ENCODE measurements at places on chromosomes 12 and 14. TPM values are rescaled to one million over a fixed set of nuclear protein-coding genes. Genes with fewer than 3 reads are reported as not detected.

The EML5 gene
- 12.3 TPM for total RNA-seq

The FOXG1 gene
- total RNA-seq = not detected

- DNase-seq = no peak
Observed at GRCh38 chr12:46832130-46832704, 6.4 kb upstream of the SLC38A4 start.

DNA sequence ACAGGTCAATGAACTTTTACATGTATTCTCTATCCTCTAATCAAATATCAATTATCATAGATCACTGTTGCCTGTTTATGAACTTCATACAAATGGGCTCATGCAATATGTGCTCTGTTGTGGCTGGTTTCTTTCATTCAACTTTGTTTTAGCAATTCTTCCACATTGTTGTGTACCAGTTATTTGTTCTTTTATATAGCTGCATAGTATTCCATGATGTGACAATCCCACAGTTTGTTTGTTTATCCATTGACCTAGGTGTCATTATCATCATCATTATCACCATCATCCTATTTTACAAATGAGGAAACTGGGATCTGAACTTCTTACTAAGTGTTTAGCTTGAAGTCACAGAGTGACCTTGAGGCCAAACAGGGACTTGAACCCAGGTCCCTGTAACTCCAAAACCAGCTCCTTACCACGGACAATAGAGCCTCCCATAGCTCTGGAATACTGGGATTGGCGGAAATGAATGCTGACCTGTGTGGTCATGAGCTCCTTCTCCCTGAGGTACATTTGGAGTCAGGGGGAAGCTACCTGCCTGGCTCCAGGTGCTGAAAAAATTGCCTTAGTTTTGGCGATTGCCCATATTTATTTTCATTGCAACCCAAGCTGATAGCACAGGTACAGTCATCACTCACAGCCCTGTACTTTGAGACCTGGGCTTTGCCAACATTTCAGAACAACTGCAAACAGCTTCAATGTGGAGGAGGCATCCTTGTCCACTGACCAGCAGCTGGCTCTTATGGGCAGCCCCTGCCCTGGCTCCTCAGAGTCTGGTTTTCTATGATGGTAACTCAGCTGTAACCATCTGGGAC lies 9.2 kb downstream of the ZFP36L1 start:
- no peak for DNase-seq

DNA sequence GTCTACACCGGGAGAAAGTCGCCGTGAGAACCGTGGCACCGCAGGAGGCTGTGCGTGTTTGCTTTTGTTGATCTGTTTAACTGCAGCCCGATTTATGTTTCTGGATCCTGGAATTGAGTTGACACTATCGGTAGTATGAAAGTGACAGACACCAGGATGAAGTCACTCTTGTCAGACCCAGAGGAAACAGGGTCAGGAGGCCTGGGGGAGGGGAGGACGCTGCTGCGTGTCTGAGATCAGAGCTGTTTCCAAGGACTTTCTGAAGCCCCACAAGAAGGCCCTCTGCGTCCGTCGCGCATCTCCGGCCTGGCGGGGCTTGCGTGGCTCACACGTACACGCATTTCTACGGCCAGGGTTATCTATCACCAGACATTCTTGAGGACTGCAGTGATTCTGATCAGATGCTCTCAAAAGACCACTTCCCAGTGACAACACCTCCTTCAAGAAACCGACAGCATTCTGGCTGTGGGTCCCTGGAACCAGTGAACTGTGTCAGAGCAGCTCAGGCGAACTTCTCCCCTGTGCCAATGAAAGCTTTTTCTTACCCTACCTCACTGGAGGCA lies 263.4 kb downstream of the ADGRD1 start:
- no peak for DNase-seq

DNA sequence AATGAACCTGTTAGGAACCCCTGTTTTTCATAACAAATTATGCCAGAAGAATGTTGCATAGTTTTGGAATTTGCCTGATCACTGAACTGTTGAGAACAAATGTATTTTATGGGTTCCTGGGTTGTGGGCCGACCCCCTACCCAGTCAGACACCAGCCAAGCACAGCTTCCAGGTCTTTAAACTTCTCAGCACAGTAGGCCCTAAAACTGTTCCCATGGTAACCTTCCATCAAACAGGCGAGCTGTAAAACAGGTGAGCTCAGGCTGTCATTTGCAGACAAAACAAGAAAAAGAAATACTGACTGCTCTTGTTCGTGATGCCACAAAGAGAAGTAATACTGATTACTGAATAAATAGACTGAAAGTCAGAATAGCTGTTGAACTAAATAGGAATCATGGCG lies 147.0 kb downstream of the PTPRO start:
- DNase-seq = no peak

Measured in natural killer cell treated with Interleukin-12 subunit alpha and Interleukin-12 subunit beta and Interleukin-15 and Interleukin-18, amount 100 ng/mL, for 72 hours (primary cell).